Bone marrow (tissue), 2 donors: ENCODE measurements at places on chromosomes 5 and 9.

GRCh38 chr5:58775701-58776262 is 192.9 kb downstream of the RAB3C start:
- no peak for DNase-seq

- DNase-seq: no peak
These were observed 210.6 kb downstream of the DEPDC1B start for GRCh38 chr5:60489377-60489776.

DNA sequence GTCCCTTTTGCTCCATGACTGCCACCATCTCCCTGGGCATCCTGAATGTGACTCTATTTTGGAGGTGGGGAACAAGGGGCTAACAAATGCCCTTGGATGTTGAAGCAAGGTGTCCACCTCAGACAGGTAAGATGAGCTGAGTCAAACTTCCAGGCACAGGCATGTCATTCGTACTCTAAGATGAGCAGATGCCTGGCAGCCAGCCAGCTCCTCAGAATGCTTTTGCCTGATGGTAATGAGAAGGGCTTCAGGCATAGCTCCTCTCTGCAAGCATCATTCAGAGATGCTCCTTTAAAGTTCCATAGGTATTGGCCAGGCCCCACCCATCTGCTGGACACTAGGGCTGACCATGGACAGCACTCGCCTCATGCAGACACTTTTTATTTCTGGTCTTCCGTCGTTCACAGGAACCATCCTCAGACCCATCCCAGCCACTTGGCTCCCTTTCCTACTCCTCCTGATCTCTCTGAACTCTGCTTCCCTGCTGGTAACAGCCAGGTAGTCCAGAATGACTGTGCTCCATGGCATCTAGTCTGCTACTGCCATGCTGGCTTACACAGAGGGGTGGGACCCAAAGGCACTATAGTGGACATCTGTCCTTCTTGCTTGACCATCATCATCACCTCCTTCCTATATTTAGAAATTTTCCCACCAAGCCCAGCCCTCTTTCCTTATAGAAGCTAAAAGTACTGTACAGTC is 118.8 kb downstream of the GLIS3 start:
- no peak for DNase-seq

GRCh38 chr5:110653231-110653970 is 73.1 kb downstream of the TMEM232 start:
- no peak for DNase-seq

DNA sequence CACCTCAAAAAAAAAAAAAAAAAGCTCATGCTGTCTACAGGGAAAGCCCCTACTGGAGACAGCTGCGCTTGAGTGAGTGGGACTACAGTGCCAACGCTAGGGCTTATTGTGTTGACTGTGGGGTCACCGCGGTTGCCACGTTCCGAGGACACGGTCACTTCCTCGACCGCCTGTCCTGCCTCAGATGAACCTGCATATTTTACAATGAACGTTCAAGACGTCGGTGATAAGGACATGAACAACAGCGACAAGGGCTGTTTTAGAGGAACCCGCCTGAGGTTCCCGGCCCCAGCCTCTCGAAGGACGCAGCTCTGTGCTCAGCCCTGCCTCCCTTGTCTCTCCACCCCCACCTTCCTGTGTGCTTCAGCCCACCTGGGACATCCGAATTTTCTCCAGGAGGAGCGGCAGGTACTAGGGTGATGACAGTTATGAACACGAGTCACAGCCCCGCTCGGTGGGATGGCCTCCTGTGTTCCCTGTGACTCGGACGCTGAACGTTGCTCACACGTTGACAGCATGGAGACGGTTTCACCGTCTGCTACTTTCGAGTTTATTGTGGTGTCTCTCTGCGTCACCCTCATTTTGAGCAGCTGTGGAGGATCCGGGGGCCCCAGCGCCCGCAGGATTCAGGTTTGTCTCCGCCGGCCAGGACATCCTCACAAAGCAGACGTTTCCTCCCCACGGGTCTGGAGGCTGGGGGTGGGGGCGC is 11.3 kb upstream of the DIPK1B start:
- DNase-seq: no peak

DNA sequence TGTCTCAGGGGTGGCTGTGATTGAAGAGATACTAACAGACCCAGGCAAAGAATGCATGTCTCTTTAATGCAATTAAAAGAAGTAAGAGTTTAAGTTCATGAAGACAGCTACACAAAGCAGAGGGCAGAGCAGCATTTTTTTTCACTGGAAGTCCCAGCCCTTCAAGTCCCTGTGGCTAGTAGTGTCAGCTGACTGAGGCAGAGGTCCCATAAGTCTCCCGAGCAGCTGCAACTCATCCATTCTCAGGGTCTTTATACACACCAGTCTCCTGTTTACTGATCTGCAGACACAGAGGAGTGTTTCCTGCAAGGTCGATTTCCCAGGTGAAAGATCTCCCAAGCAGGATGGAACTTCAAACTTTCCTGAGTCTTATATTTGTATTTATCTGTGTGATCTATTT is 169.4 kb upstream of the GLRA1 start:
- no peak for DNase-seq

DNA sequence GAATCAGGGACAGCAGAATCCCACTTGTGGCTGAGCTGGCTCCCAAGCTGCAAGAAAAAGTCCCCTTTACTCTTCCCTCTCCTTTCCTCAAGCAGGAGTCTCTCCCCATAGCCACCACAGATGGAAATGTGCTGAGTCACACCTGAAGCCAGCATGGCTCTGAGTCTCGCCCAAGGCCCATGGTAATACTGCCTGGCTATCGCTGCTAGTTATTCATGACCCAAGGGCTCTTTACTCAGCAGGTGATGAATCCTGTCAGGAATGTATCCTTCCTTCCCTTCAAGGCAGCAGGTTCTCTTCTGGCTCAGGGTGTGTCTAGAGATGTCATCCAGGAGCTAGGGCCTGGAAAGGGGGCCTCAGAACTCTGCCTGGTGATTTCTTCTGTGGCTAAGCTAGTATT is 403.3 kb upstream of the PTPRD start:
- DNase-seq: no peak

DNA sequence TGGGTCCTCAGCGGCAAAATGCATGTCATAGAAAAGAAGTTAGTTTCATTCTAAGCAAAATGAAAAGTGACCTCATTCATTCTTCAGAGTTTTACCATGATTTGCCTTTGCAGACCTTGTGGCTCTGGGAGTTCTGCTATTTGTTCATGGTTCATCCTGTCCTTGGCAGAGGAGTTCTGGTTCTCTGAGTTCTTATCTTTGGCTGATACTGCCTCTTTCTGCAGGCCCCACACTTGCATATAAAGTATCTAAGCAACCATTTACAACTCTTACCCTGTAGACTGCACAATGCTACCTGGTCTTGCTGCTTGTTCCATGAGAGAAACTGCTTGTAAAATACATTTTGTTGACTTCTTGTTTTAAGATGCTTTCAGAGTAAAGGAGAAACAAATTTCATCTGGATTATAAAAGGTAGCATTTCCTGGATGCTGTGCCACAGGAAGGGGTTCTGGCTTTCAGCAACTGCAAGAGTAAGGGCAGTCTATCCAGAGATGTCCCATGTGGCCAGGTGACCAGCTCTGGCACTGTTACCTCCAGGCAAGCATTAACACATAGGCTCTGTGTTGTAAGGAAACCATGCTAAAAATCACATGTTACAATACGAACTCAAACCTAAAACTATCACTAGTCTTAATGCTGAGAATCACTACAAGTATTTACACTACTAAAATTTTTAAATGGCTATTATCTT is 513.2 kb downstream of the SPOCK1 start:
- no peak for DNase-seq

DNA sequence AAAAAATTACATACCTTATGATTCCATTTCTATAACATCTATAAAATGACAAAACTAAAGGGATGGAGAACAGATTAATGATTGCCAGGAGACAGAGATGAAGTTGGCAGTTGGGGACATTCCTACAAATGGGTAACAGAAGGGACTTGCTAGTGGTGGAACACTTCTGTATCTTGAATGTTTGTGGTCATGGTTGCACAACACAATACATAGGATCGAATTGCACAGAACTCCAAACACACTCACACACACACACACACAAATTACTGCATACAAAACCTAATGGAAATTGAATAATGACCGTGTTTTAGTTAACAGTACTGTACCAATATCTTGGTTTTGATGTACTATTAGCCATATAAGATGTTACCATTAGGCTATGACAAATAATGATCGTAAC is 330.7 kb upstream of the POU5F2 start:
- DNase-seq: no peak

- no peak for DNase-seq
These were observed 34.2 kb upstream of the IL7R start for GRCh38 chr5:35822511-35822910.

- DNase-seq: no peak
These were observed 13.3 kb upstream of the COL5A1 start for GRCh38 chr9:134628354-134628736.

DNA sequence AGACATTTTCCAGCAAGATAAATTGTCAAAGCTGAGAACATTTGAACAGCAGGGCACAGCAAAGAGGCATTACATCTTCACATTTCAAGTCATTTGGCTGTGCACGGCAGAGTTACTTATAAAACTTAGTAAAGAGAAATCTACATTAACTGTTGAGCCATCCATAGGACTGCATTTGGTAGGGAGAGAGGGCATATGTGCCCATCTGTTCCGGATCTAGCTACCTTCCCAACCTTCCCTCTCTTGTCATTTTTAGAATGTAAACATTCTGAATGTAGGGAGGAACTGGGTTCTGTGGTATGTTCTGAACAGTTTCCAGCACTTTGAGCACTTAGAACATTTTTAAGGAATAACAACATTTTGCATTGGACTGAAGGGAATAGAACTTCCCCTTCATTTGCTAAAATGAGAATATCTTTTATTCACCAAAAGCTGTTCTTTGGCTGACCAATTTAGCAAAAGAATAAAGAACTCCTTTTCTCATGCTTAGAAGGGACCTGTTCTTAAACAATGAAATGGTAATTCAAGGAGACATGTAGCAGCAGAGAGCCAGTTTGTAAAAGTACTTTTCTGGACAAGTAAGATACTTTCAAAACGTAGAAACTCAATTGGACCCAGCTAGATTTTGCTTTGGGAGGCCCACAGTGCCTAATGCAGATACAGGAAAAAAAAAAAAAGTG is 104.4 kb downstream of the CETN3 start:
- DNase-seq: no peak

GRCh38 chr9:132638240-132638639 is 31.5 kb downstream of the DDX31 start:
- no peak for DNase-seq

DNA sequence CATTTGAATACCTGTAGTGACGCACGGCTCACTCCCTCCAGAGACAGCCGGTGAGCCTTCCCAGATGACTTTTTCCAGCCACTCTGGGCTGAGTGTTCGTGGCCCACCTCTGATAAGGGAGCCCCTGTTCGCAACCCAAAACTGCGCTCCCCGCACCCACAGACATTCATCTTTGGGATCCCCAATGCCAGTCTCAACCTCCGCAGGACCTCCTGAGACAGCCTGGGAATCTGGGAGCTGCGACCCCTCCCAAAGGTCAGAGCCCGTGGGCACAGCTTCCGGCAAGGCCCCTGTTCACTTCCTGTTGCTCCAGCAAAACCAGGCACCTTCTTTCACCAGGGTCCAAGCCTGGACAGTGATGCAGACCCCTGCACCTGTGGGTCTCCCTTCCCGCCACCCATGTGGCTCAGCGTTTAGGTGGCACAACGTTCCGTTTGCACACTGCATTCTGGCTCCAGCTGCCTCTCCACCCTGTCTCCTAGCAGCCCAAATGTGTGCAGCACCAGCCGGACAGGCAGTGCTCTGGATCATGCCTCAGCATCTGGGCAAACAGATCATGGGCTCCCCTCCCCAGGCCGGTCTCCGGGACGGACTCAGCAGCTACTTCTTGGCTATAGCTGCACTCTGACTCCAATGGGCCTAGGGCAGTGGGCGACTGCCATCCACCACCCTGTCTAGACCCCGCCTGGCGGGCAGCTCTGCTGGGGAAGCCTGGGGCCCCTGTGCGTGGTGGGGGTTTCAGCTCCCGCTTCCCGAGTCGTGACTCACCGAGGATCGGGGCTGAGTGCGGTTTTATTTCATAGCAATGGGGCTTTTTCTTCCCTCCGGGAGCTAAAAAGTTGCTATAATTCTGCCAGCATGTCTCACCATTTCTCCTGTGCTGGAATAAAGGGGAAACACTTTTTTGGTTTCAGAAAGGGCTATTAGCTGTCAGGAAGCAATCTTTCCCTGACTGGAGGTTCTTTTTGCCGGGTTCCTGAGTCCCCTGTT is 156.0 kb downstream of the OLFM1 start:
- DNase-seq: no peak

DNA sequence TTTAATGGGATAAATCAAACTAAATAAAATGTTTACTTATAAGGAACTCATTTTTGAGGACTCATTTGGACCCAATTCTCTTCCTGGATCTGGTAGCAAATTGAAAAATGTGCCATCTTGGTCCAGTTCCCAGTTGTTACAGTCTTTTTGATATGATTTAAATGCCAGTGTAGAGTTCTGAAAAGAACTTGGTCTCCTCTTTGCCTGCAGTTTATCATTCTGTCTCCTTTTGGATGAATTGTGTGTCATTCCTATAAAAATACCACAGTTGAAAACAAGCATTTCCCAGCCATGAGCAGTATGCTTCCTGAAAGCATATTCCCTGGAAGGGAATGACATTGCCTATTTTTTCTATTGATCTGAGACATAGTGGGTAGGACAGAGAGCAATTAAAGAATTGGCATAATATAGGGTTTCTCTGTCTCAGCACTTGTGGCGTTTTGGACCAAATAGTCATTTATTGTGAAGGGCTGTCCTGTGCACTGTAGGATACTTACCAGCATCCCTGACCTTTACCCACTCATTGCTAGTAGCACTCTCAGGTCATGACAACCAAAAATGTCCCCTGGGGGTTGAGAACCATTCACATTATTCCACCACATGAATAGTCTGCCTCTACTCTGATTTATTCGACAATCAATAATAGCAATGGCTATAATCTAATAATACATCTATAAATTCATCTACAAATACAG is 181.8 kb downstream of the NXNL2 start:
- no peak for DNase-seq

DNA sequence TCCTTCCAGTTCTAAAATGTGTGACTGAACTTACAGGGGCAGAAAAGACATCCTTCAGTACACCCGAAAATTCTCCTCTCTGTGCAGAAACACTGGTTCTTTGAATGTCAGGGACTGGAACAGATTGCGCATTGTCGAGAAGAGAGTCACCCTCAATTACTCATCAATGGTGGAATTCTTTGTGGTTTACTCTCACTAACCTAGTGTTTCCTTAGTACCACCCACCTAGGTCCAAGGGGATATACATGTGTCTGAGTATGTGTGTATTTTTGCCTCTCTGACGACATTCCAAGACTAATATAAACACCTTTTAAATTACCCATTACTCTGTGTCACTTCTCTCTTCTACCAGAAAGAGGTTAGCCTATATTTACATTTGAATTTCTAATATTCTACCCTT is 660.8 kb downstream of the TLE1 start:
- DNase-seq: no peak

- DNase-seq: no peak
These were observed 123.7 kb downstream of the ARHGEF28 start for GRCh38 chr5:73749485-73750270.

DNA sequence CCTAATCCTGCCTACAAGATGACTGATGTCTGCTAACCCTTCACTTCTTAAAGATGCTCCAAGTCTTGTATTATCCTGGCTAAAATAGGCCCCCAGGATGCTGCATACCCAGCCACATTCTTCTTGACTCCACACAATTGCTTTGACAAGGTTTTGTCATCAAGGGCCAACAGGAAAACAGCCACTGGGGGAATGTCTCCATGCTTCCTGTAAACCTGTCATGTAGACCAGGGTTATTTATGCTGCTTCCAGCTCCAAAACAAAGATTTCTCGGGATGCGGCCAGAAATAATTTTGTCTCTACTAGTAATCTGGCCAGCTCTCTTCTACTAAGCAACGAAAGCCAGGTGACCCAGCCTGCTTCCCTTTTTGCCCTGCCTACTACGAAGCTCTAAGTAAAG is 53.8 kb downstream of the SHB start:
- DNase-seq: no peak
